ENCODE measurements at places on chromosomes 5 and 9.

GRCh38 chr9:132350861-132351315, 3.9 kb downstream of the SETX start:
- no peak for DNase-seq

DNA sequence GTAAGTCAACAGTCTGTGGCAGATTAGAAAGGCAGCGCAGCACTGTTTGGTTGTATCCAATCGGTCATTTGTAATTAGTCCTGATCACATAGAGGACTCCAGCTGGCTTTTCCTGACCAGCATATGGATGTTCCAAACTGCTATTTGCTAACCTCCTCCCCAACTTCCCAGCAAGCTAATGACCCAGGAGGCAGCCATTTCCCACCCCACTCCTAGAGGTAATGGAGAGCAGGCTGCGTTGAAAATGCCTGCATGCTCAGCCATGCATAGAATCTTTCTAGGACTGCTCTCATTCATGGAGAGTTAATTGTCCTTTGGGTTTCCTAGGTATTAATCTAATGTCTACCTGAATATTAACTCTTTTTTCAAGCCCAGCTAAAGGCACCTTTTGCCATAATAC, 850.6 kb upstream of the WWC1 start:
- DNase-seq, result no peak

- DNase-seq, result no peak
Measured at GRCh38 chr9:15512204-15512603, 1.4 kb upstream of the PSIP1 start.

GRCh38 chr5:153551537-153552079, 61.1 kb downstream of the GRIA1 start:
- DNase-seq, result no peak

DNA sequence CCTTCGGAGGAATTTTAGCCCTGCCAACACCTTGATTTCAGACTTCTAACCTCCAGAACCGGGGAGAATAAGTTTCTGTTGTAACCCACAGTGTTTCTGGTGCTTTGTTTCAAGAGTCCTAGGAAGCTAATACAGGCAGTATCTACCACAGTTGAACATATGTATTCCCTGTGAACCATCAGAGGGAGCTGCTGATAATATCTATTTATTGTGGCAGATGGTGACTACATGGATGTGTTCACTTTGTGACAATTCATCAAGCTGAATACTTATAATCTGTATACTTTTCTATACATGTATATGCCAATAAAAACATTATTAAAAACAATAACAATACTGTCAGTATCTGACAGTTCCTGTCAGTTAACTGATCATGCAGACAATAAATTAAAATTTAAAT, 137.2 kb upstream of the GNA14 start:
- DNase-seq, result no peak
